Erythroblast (primary cell): ENCODE measurements at places on chromosomes 16 and 17.
A peak's percentile ranks its signal among the peaks of the same experiment; 100 is the strongest.

DNA sequence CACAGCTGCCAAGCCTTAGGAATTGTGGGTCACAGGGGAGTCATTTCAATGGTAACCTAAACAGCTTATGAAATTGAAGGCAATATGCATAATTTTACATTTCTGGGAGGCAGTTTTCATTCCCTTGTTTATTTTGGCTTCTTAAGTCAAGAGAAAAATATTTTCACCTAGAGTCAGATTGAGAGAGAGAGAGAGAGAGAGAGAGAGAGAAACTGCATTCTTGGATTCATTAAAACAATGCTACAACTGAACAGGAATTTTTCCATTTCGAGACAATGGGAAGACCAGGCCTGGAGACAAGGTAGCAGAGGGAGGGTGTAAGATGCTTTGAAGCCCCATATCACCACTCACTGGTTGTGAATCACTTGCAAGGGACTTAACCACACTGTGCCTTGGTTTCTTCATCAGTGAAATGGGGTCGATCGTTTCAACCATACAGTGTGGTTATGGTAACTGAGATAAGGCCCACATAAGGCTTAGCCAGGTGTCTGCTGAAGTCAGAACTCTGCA, 224.7 kb upstream of the IRX3 start:
- DNase-seq = no peak

DNA sequence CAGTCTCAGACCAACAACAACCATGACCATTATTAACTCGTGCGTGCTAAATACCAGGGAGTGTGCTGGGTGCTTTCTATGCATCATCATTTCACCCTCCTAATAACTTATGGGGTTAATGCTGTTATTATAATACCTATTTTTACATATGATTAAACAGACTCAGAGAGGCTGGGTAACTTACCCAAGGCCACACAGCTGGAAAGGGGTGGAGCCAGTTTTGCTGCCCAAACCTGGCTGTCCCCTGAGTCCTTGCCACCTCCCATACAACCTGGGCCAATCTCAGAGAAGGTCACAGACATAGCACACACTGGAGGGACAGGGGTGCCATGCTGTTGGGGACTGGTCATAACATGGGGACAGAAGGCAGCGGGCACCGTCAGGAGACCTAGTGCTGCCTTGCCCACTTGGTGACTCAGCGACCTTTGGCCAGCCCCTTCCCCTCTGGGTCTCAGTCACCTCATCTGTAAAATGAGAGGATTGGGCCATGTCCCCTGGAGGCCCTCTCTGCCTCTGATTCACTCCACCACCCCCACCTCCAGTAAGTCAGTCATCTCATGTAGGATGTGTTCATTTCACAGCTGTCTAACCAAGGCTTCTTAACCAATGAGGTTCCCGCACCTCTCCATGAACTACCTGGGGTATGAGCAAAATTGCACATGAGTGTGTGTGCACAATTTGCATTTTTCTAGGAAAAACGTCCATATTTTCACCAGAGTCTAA, 11.4 kb upstream of the FADS6 start:
- DNase-seq = no peak

DNA sequence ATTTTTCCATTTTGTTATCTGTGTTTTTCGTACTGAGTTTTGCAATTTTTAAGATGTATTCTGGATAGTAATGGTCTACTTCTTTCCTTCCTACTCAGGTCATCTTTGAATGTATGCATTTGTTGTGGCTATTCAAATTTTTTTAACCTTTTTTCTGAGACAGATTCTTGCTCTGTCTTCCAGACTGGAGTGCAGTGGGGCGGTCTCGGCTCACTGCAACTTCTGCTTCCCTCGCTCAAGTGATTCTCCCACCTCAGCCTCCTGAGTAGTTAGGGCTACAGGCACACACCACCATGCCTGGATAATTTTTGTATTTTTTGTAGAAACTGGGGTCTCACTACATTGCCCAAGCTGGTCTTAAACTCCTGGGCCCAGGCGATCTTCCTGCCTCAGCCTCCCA, 33.6 kb downstream of the VPS35L start:
- DNase-seq = no peak

DNA sequence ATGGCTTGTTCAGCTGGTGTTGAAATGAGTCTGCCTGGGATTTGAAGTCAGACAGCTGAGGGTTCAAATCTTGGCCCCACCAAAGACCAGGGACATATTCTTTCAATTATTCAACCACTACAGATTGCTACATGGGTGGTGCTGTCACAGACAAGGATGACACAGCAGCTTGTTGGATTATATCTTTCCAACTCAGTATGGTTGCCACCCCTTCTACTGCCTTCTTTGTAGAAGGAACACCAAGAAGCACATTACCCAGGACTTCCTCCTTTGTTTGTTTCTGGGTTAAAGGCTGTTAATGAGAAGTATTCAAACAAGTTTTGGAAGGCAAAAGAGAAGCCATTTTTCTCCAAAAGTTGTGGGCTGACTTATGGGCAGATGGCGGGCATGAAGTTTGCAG, 78.6 kb downstream of the COPRS start:
- peak; percentile 26 for DNase-seq

DNA sequence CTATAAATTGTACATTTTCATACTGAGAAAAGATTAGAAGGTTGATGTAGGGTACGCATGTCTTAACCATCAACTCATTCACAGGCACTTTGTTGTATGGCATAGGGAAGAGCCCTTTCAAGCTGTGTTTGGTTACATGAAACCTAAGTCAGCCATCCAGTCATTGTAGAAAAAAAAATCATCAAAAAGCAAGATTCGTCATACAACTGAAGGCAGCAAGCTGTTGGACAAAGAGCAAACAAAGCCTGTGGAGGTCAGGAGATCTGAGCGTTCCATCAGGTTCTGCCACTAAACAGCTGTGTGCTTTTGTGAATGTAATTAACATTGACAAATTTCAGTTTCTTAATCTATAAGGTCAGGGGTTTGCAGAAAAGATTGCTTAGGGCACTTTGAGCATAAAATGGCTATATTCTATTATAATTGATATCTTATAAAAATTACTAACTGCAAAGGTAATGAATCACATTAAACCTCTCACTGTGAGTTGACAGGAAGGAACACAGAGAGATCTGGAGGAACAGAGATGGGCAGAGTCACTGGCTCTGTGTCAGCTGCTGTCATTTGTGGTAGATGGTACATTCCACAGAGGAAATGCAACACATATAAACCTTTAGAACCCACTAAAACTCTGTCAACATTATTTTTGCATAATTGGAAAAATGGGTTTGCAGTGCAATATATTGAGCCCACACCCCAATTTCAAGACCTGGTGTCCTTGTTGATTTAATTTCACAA, 66.3 kb upstream of the MYOCD start:
- no peak for DNase-seq

- DNase-seq = no peak
These were observed 7.8 kb upstream of the CCL15 start for GRCh38 chr17:36008998-36009665.

DNA sequence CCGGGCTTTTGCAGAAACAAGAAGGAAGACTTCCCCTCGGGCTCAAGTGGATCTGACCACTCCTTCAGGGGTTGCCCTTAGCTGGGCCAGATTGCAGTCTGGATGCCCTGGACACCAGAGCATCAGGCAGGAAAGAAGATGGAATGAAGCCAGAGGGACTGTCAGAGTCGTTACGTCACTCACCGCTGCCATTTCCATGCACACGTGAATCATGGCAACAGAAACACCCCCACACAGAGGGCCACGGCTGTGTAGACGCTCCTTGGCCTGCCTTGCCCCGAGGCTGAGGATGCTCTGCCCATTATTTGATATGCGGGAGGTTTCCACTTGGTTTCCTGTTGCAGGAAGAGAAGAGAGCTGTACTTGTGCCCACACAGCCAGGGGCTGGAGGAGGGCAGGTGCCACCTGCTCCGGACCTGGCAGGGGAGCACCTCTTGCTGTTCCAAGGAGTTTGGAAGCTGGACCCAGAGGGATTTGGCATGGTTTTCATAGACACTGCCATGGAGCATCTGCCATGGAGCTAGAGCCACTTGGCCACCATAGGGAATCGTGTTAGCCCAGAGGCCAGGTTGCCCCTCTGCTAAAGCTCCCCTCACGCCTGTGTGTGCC, 29.4 kb downstream of the RBFOX3 start:
- DNase-seq = no peak

GRCh38 chr16:21277045-21277926, 804 bp downstream of the CRYM start:
- DNase-seq = peak; percentile 19

- DNase-seq = peak; percentile 76
These were observed 16.4 kb upstream of the FLCN start for GRCh38 chr17:17253406-17253805.

- DNase-seq = no peak
These were observed 12.3 kb upstream of the MYCBPAP start for GRCh38 chr17:50495918-50496317.

DNA sequence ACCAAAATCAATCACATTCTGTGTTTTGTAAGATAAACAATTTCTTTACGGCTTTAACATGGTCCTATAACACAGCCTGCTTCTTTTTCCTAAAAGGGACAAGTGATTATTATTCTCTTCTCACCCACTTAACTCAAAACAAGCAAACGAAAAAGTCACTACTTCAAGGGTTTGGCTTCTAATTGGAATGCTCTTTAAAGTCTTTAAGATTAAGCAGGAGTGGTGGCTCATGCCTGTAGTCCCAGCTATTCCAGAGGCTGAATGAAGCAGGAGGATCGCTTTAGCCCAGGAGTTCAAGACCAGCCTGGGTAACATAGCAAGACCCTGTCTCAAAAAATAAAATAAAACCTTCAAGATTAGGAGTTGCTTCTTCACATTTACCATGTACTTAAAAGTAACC, 66.6 kb upstream of the CNEP1R1 start:
- no peak for DNase-seq

DNA sequence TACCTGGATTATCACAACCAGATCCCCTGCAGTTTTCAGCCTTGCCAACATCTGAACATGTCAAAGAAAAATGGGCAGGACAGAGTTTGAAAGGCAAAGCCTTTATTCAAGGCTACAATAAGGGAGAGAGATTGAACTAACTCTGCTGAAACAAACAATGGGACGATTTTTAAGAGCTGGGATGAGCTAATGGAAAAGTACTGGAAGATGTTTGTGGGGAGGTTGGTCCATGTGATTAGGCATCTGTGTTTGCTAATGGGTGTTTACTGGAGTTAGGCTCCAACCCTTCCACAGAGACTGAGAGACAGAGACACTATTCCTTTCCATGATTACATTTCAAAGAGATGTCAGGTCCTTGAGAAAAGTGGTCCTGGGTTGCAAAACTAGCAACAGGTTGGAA, 35.0 kb upstream of the HSBP1 start:
- DNase-seq = no peak

DNA sequence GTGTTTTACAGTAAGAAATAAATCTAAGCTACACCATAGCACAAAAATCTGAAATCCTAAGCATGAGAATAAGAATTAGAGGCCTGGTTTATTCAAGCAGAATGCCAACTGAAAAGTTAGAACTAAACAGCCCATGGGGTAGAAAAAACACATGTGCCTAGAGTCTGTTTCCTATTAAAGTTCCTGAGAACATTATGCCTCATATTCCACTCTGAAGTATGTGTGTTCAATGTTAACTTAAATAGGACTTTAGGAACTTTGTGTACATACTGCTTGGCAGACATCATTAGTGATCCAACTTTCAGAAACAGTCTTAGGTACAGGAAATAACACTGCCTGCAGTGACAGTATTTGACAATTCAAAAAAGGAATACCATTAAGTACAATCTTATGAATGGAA, 18.2 kb downstream of the HEATR6 start:
- DNase-seq = no peak

GRCh38 chr17:5422505-5422904, 2.5 kb downstream of the RPAIN start:
- no peak for DNase-seq

- DNase-seq = peak; percentile 53
These were observed 12.3 kb downstream of the GLIS2 start for GRCh38 chr16:4328046-4328781.

DNA sequence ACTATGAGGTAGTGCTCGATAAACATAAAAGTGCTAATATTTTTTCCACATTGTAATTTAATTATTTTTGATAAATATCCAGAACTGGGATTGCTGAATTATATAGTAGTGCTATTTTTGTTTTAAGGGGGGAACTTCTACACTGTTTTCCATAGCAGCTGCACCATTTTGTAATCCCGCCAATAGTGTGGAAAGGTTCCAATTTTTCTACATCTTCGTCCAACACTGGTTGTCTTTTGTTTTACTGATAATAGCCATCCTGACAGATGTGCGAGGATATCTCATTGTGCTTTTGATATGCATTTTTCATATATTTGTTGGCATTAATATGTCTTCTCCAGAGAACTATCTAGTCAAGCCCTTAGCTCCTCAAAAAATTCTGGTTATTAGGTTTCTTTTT, 259.6 kb upstream of the KCNJ16 start:
- DNase-seq = no peak
